ENCODE measurements at places on chromosomes 2 and 18.

GRCh38 chr2:162938387-162938786 is 99.8 kb upstream of the KCNH7 start:
- DNase-seq = no peak

- DNase-seq = no peak
Measured at GRCh38 chr2:174235680-174236079, 12.7 kb downstream of the OLA1 start.

GRCh38 chr2:19902216-19902740 is 495 bp upstream of the TTC32 start:
- peak; percentile 29 for DNase-seq

DNA sequence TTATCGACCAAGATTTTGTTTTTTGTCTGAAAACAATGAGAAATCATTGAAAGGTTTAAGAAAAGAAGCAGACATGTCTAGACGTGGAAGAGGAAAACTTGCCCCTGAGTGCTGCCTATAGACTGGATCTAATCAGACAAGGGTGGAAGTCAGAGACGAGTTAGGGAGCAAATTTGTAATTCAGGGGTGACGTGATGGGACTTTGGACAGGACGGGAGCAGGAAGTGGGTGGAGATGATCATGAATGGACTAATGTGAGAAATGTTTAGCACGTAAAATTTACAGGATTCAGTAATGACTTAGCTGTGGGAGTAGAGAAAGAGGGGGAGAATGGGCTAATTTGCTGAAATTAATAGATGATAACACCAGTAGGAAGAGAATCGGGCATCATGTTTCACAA is 117.0 kb upstream of the EPHA4 start:
- no peak for DNase-seq

DNA sequence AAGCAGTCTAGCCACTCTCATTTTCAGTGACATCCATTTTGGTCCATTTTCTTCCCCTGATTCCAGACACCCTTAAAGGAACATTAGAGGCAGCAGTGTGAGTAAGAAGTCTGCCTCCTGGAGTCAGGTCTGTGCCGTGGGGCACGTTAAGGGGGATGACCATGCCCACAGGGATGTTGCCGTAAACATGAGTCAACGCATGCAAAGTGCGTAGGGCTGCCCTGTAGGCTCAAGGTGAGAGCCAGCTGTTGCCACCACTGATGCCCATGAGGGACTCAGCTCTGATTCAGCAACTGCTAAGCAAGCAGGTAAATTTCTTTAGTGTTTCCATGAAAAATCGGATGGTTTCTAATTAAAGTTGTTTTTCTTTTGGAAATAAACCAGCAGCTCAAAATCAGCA is 61.4 kb upstream of the TFCP2L1 start:
- no peak for DNase-seq

GRCh38 chr18:42780171-42780570 is 335.3 kb downstream of the RIT2 start:
- DNase-seq = no peak

DNA sequence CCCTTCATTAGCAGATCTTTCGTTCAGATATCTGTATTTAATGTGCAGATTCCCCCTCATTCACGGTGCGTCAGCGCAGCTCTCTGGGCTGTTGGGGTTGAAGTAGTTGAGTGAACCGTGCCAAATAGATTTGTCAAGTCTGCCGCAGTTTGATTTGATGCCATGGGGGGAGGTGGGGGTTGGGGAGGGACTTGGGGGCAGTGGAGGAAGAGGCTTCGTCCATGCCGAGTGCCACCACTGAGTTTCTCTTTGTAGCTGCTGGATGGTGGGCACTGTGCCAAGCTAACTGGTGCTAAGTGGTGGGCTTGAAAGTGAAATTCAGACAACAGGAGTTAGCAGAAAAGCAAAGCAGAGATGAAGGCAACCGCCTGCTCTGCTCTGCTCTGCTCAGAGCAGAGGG is 47.9 kb downstream of the NRP2 start:
- no peak for DNase-seq

- DNase-seq = no peak
Measured at GRCh38 chr2:136030406-136030805, 45.0 kb upstream of the DARS1 start.

DNA sequence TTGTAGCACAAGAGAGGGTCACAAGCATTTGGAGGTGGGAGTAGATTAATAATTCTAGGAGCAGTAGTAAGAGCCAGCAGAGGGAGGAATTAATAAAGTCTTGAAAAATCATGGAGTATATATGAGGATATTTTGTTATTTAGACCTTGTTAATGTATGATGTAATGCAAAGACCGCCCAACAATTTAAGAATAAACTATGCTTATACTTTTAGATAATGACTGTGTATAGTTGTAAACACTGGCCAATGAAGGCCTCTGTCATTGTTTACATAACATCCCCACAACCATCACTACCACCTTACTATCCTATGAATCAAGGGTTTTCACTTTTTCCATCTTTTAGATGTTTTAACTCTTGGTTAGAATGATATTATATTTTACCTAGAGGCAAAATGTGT is 37.6 kb downstream of the OSR1 start:
- DNase-seq = no peak

- peak; percentile 25 for DNase-seq
Measured at GRCh38 chr2:182522972-182523473, 96.2 kb upstream of the PDE1A start.

- DNase-seq = no peak
Measured at GRCh38 chr2:64350996-64351395, 103.0 kb upstream of the LGALSL start.

GRCh38 chr2:127573298-127573697 is 37.8 kb downstream of the MYO7B start:
- no peak for DNase-seq

GRCh38 chr2:230069402-230069801 is 678 bp upstream of the SLC16A14 start:
- no peak for DNase-seq

- DNase-seq = no peak
Measured at GRCh38 chr2:23606968-23607367, 222.0 kb downstream of the KLHL29 start.

GRCh38 chr2:102258386-102259074 is 52.8 kb upstream of the IL1RL1 start:
- no peak for DNase-seq

GRCh38 chr2:187215532-187216240 is 232.4 kb downstream of the CALCRL start:
- DNase-seq = no peak

DNA sequence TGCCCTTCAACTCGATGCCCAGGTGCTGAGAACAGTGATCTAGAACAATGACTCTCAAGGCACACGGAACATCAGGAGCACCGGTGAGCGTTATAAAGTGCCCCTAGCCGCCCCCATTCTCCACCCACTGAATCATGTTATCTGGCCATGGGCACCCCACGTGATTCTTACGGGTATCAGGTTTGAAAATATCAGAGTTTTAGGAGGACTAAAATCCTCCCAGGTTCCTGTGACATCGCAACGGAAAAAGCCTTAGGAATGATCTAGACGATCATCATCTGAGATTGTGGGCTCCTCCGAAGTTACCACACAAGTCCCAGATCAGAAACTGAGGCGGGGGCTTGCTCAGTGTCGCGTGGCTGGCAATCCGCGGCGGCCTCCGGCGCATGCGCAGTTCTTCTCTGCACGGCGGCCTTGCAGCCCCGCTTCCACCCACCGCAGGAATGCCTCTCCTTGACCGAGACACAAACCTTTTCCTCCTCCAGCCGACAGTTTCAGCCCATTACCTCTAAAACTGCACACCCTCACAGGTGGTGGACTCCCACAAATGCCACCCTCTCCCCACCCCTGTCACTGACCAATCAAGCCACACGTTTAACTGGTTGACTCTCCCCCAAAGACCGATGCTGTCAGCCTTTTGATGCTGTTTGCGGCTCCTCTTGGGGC is 5.8 kb upstream of the MRPL33 start:
- no peak for DNase-seq

DNA sequence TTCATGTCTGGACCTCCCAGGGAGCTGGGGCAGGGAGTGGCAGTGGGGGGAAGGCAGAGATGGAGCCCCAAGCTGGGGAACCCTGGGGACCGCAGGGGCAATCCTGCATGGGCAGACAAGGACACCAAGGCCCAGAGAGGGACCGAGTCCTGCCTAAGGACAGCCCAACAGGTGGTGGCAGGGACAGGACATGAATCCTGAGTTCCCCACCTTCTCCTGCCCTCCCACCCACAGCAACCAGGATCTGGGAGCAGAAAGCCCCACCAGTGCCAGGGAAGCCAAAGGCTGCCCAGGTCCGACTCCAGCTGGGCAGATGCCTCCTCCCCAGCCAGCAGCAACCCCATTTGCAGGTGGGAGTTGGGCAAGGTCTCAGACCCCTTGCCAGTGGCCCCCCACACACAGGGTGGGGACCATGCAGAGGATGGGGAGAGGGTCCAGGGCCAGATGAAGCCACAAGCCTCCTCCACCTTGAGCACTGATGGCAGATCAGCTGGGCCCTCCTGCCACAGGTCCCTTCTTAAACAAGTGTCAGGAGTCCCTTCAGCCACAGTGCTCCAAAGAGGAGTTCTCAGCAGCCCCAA is 6.3 kb downstream of the ADRA2B start:
- DNase-seq = no peak

- DNase-seq = no peak
Measured at GRCh38 chr18:22503803-22504202, 86.1 kb upstream of the CTAGE1 start.

DNA sequence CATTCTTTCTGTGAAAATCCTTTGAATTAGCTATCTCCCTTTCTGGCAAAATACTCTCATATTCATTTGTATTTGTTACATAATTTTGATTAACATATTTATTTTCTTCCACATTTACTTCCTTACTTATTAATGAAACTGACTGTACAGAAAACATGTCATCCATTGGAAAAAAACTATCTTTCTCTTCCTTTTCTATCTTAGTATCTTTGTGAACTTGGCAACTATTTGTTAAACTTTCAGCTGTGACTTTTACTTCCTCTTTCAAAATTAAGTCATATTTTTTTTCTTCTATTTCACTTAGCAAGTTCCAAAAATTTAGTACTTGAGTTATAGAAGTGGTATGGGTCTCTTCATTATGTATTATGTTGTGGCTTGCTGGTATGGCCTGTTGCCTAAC is 2.6 kb downstream of the RAD51AP2 start:
- DNase-seq = no peak

GRCh38 chr2:26735883-26736588 is 28.0 kb upstream of the SLC35F6 start:
- DNase-seq = no peak

- no peak for DNase-seq
Measured at GRCh38 chr2:26705126-26705525, 12.6 kb downstream of the KCNK3 start.

- no peak for DNase-seq
Measured at GRCh38 chr2:16202266-16203020, 262.1 kb downstream of the MYCN start.
